Esophagus mucosa (tissue), 1 donor: ENCODE measurements at places on chromosomes 3 and 15. TPM values are rescaled to one million over a fixed set of nuclear protein-coding genes. Genes with fewer than 3 reads are reported as not detected.

DNA sequence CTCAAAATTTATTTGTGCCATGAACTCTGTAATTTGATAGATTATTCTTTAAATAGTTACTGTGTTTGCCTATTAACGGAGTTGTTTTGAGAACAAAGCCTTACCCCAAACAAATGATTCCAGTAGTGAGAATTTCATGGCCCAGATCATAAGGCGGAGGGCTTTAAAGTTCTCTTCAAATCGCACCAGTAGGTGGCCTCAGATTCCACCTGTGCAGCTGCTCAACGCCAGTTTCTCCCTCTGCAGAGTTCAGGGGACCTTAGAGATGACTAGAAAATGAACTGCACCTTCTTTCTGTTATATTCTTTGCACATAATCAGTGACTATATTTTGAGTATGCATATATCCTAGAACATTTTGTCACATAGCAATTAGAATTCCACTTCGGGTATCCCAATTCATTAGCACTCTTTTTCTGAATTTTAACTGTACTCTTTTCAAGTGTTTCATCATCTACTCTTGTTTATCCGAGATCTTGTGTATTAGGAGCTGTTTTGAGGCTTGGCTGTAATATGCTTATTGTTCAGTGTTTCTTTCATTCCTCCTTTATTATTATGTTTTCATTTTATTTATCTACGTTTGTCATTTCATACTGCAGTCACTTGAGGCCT lies 232.6 kb upstream of the CHRM5 start:
- peak; percentile 51 for ATAC-seq

- ATAC-seq: peak; percentile 59
Measured at GRCh38 chr3:36944641-36945270, at the start of gene TRANK1. Gene TRANK1 (minus strand): TSS chr3:36945054. CDS start chr3:36944809, 245 bp downstream.

GRCh38 chr3:133742351-133743091 lies 3.7 kb upstream of the TF start:
- no peak for ATAC-seq

GRCh38 chr3:195870442-195870841 lies 37.9 kb downstream of the TNK2 start:
- peak; percentile 88 for ATAC-seq

SERPINI2 gene
- total RNA-seq: not detected

A4GNT gene
- not detected for total RNA-seq

PIGX gene
- 20.0 TPM for total RNA-seq
